NCI-H1930 (cell line): ENCODE measurements at places on chromosomes 1 and 21.

DNA sequence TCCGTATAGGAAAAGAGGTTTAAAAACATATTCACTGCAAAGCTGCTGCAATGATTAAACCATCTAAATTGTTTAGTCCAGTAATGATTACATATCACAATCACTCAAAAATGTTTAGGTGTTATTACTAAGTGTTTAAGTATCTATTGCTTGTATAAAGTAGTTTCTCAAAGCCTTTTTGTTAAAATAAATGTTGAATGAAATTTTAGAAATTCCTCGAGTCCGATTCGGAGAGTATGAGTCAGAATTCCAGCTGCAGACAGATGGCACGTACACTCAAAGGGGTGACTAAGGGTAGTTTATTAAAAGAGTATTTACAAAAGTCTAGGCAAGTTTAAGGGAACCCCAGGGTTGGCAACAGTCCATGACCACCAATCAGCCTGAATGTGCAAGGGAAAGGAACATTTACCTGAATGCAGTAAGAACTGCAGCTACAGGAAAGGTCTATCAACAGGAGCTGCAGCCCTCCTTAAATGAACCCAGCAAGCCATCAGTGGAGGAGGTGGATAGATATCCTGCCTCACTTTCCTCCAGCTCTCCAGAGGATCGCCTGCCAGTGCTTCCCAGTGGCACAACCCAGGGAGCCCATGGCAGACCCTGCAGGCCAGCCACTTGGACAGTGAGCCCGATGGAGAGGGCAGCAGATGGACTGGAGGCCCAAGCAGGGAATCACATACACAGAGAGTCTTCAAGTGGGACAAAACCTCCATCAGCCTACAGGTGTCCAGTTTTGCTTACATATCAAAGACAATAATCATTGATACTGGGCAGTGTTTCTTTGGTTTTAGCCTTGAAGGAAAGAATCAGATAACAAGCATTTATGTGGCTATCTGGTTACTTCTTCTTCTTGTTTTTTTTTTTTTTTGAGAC lies 92.1 kb upstream of the SLC44A3 start:
- DNase-seq = no peak

- peak; percentile 4 for DNase-seq
These were observed 164.4 kb upstream of the PALMD start for GRCh38 chr1:99481391-99481996.

GRCh38 chr1:168206111-168206510 lies 19.7 kb upstream of the SFT2D2 start:
- DNase-seq = no peak

- no peak for DNase-seq
These were observed 43.3 kb downstream of the PHC2 start for GRCh38 chr1:33387625-33388024.

DNA sequence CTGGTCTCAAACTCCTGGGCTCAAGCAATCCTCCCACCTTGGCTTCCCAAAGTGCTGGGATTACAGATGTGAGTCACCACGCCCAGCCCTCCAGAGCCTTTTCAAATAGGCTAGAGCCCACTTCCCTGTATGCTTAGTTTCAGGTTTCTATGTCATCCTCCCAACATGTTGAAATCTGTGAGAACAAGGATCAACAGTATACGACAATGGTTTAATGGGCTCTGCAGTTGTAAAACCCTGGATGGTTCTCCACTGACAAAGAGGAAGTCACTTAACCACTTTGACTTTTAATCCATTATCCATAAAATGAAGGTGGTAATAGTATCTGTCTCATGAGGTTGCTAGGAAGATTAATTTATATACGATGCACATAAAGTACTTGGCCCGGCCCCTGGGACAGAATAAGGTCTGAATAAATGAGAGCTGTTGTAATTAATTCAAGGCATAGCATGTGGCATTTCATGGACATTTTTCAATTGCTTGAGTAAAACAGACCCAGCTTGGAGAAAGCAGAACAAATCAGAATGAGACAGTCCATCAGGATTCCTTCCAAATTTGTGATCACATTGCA lies 113.9 kb upstream of the ZNF648 start:
- peak; percentile 25 for DNase-seq

- no peak for DNase-seq
These were observed 125.4 kb downstream of the PTGER3 start for GRCh38 chr1:70922196-70922595.

GRCh38 chr1:194295685-194296084 lies 1109.3 kb upstream of the B3GALT2 start:
- DNase-seq = no peak

DNA sequence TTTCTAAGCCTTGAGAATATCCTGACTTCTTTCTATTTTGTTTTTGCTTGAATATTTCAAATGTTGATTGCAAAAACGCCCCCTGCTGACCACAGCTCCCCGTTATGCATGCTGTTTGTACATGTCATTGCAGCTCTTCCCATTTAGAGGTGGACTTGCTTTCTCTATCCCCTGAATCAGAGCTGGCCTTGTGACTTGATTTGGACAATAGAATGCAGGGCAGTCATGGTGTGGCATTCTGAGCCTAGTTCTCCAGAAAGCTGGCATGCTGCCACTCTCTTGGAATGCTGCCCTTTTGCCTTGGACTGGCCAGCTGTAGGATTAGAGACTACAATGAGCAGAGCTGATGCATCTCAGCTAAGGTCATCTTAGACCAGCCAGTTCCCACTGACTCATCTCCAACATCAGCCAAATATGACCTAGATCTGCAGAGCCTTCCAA lies 1561.5 kb downstream of the MRPL39 start:
- DNase-seq = no peak

DNA sequence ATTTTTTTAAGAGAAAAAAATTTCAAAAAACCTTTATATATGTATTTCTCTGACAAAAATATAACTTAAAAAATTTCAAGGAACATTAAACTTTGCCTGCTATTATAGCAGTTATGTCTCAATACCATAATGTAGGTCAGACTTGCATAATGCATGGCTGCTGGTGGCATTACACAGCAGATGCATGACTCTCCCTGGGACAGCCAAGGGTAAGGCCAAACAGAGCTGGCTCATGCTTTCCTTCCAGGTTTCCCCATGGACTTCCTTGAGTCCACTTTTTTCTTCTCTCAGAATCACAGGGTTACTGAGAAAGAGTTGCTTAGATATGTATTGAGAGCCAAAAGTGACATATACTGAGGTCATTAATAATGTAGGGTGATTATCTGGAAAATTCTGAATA lies 43.7 kb downstream of the RHOU start:
- DNase-seq = no peak

DNA sequence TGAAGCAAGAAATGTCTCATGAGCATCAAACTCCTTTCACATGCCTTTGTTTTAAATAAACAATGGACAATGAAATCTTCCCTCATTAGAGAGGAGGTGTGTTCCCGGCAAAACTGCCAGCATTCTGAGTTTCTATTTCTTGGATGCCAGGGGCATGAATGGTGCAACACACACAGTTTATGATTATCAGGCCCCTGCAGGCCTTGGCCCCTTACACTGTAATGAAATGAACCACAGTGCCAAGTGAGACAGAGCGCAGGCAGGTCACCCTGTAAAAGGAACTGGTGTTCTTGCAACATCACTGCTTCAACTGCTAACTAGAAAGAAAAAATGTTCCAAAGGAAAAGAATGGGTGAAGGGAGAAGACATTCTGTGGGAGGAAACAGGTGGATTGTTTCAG lies 3.8 kb upstream of the PIGC start:
- no peak for DNase-seq

GRCh38 chr1:211335522-211336157 lies 9.0 kb downstream of the TRAF5 start:
- DNase-seq = no peak
